ENCODE measurements at places on chromosomes 12 and 14.

DNA sequence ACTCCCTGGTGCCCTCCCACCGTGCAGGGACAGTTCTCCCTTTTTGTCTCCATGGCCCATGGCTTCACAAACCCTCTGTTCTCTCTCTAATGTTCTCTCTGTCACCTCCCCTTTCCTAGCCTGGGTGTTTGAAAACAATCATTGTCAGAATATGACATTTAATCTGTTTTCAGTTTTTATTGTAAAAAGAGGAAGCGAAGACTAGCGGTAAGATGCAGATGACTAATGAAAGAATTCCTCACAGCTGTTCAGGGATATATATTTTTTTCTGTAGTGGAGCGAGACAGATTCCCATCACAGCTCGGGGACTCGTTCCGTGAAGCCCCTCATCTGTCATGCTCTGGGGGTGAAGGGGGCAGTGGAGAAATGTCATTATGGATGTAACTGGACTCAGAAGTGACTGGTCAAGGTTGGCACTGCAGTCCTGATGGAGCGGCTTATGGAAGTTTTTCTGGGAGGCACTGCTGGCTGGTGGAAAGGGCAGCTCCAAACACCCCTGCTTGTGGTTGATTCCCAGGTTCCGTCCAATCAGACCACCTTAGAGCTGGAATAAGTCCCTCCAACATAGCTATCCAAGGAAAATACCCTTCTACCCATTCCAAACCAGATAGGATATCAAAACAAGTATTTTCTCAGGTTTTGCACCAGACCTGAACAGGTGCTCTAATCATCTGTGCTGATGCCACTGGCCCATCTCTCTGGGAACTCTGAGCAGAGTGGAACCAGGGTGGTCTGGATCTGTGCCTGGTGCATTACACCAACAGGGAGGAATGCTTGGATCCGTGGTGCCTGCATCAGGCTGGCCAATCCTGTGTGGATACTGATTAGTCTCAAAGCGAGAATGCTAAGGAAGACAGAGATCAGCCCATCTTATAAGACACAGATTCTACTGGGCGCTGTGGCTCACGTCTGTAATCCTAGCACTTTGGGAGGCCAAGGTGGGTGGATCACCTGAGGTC lies 84.7 kb downstream of the GPATCH2L start:
- DNase-seq: no peak

DNA sequence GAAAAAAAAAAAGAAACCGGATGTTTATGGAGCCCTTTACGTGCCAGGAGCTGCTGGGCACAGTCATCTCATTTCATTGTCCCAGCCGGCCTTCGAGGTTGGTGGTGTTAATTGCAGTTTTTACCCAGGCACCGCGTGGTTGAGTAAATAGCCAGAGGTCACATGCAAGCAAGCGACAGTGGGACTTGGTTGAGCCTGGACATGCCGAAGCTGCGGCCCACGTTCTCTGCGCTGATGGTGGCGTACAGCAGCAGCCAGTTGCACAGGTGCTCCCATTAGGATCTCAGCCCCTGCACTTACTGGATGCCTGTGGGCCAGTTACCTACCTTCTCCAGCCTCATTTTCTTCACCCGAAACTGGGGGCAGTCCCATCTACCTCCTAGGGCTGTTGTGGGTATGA lies 54.0 kb downstream of the TSPAN9 start:
- no peak for DNase-seq

- DNase-seq: no peak
These were observed 789.6 kb upstream of the NOVA1 start for GRCh38 chr14:27387463-27387862.

- DNase-seq: no peak
These were observed 10.9 kb downstream of the AACS start for GRCh38 chr12:125076103-125076502.

DNA sequence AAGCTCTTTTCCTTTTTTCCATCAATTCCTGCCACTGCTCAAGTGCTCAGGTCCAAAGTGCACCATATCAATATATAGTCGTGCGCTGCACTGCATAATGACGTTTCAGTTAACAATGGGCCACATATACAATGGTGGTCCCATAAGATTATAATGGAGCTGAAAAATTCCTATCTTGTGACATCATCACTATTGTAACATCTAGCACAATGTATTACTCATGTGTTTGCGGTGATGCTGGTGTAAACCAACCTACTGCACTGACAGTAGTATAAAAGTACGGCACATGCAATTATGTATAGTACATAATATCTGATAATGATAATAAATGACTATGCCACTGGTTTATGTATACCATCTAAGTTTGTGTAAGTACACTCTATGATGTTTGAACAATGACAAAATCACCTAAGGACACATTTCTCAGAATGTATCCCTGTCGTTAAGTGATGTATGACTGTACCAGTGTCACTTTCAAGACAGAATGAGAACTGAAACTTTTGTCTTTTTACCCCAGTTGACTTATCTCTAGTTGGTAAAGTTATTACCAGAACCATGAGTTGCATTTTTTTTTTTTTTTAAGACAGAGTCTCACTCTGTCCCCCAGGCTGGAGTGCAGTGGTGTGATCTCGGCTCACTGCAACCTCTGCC lies 53.7 kb upstream of the INSM2 start:
- DNase-seq: no peak

GRCh38 chr14:97117693-97118092 lies 320.5 kb downstream of the VRK1 start:
- no peak for DNase-seq

- no peak for DNase-seq
These were observed 10.3 kb upstream of the PGAM5 start for GRCh38 chr12:132700212-132700822.

- DNase-seq: no peak
These were observed 143.9 kb upstream of the FUT8 start for GRCh38 chr14:65268594-65268993.

- DNase-seq: no peak
These were observed 348.5 kb downstream of the EGLN3 start for GRCh38 chr14:33602396-33602795.

- DNase-seq: no peak
These were observed 23.3 kb downstream of the PPP1R36 start for GRCh38 chr14:64573109-64573508.

GRCh38 chr14:102492531-102492910 lies 17.1 kb downstream of the ANKRD9 start:
- no peak for DNase-seq

Measured in erythroblast (primary cell).